ENCODE measurements at places on chromosomes 7 and 10. TPM values are rescaled to one million over a fixed set of nuclear protein-coding genes. Genes with fewer than 3 reads are reported as not detected.

Gene IQUB
- 0.52 TPM for total RNA-seq

Gene SLC29A3
- 1.0 TPM for total RNA-seq

Gene RAPGEF5
- 29.7 TPM for total RNA-seq

Gene NPTX2
- 3.1 TPM for total RNA-seq

Gene UPK3BL1
- total RNA-seq: 7.3 TPM

Gene MPP7
- 5.7 TPM for total RNA-seq

Gene PRR15
- total RNA-seq: not detected

Gene LGI1
- total RNA-seq: 9.4 TPM

Gene JAKMIP3
- under 0.01 TPM for total RNA-seq

Gene ZNF365
- total RNA-seq: under 0.01 TPM

Gene PPP1R3C
- 218 TPM for total RNA-seq

Gene CCDC146
- total RNA-seq: 16.7 TPM

Gene CALML5
- not detected for total RNA-seq

Gene KEL
- 3.1 TPM for total RNA-seq

Gene POMZP3
- total RNA-seq: 4.2 TPM

Gene RBP3
- not detected for total RNA-seq

Gene PRSS1
- not detected for total RNA-seq

Gene TMEM243
- 24.0 TPM for total RNA-seq

Gene ODAD2
- 0.52 TPM for total RNA-seq

Gene GOT1
- 27.1 TPM for total RNA-seq

Gene MCU
- 95.0 TPM for total RNA-seq

Gene CSGALNACT2
- 24.0 TPM for total RNA-seq

Gene PAX4
- not detected for total RNA-seq
